ENCODE measurements at places on chromosomes 3 and 15.
A peak's percentile ranks its signal among the peaks of the same experiment; 100 is the strongest.

DNA sequence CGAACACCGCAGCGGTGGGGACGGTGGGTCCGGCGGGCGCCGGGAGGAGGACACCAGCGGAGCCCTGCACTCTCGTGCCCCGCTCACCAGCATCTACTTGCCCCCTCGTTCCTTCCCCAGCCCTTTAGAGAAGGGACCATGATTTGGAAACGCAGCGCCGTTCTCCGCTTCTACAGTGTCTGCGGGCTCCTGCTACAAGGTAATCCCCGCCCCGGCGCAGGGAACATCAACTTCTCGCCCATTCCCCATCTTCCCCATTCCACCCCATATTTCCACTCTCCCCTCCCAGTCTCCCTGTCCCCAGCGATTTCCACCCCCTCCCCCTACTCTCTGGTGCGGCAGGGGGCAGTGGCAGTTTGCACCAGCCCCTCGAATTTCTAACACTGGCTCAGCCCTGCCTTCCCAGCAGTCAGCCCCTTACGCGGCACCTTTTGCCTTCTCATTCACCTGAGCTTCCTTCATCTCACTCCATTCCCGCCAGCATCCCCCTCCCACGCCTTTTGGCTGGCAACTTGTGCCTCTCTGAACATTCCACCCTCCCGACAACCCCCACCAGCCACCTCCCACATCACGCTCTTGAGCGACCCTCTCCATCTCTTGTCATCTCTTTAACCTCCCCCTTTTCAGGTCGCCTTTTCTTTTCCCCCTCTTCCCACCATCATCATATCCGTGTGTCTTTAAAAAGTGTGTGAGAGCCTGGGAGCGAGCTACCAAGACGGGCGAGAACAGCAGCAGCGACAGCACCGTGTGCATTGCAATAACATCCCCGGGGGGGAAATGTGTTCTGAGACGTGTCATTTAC lies 882 bp downstream of the CADM2 start:
- peak; percentile 44 for DNase-seq

- no peak for DNase-seq
Observed at GRCh38 chr15:95091444-95091843, 860.1 kb downstream of the MCTP2 start.

GRCh38 chr3:67382536-67382935 lies 271.9 kb downstream of the SUCLG2 start:
- DNase-seq, result no peak

- no peak for DNase-seq
Observed at GRCh38 chr3:122233101-122233952, 49.9 kb downstream of the CASR start.

GRCh38 chr3:149276619-149277018 lies 55.0 kb upstream of the CP start:
- no peak for DNase-seq

- DNase-seq, result no peak
Observed at GRCh38 chr15:29364426-29365078, 94.9 kb upstream of the NSMCE3 start.

- no peak for DNase-seq
Observed at GRCh38 chr15:72965671-72966070, 86.6 kb upstream of the NEO1 start.

DNA sequence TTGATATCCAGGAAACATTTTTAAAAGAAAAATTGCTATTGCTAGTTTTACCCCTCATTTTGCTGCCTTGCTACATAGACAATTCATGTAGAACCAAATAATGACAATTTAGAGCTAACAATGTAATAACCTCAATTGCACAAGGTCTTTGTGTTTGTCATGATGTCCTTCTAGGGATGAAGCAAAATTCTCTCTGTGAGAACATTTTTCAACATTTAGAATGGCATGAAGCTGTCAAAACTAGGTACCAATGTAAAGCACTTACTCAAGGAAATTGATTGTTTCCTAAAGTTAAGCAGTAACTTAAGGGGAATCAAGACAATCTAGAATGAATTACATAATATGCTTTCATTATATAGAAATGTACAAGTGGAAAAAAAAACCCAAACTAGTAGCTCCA lies 7.9 kb upstream of the FGF7 start:
- DNase-seq, result no peak

GRCh38 chr3:165404357-165405027 lies 208.3 kb upstream of the SLITRK3 start:
- no peak for DNase-seq

GRCh38 chr15:43854801-43855200 lies 28.0 kb downstream of the WDR76 start:
- DNase-seq, result no peak

DNA sequence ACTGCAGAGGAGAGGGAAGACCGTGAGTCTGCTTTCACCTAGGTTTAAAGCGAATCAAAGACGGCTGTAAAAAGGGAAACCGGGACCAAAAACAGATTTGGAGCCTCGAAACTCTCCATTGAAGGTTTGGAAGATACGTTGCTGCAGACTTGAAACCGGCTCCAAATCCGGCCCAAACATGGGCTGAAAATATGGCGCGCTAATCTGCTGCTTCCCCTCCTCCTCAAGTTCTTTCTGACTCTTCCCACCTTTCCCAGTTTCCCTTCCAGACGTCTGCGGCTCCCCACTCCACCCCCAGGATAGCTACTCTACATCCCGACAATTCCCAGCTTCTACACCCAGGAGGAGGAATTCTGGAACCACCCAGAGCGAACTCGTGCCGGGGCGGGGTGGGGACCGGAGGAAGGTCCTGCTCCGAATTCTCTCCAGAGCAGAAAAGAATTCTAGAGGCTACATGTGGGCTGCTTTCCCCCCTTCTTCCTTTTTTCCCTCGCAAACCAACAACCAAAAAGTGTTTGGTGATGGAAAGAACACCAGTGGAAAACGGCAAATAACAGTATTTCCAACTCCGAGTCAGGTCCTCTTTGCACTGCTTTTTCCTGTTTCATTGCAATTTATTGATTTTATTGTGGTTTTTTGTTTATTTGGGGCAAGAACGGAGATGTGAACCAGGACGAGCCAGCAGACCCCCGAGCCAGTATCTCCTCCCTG lies 8.5 kb downstream of the EOMES start:
- no peak for DNase-seq

GRCh38 chr3:38169027-38169317 lies 3.6 kb downstream of the OXSR1 start:
- no peak for DNase-seq

DNA sequence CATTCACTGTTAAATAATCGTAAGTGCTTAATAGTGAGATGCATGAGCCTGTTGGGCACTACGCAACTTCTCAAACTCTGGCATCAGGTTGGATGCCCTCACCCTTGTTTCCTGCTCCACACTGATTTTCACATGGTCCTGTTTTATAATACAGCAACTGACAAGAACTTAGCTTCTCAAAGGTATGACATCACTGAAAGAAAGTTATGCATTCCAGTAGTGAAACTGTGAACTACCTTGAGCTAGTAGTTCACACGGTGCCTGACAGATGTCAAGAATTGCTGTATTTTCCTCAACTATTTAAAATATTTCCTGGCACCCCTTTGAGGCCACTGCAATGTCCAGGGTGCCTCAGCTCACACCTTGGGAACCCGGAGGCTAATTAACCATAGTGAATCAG lies 327.5 kb downstream of the RORA start:
- no peak for DNase-seq

- DNase-seq, result no peak
Observed at GRCh38 chr3:152976239-152976638, 141.3 kb downstream of the P2RY1 start.
